ENCODE measurements at places on chromosomes 5 and 9.

DNA sequence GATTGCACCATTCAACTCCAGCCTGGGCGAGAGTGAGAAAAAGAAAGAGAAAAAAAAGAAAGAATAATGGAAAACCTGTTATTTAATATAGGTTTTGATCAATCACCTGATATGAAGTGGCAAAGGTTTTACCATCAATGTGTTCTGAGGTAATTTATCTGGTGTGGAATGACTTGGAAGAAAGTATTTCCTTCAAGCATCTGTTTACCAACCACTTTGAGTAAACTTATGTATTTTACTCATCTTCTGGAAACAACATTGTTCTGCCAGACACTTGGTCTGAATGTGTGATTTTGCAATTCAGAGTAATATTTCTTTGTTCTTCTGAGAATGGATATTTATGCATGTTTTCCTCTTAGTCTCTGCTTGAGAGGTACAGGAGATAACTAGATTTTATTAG is 24.3 kb downstream of the KIF2A start:
- DNase-seq = no peak

DNA sequence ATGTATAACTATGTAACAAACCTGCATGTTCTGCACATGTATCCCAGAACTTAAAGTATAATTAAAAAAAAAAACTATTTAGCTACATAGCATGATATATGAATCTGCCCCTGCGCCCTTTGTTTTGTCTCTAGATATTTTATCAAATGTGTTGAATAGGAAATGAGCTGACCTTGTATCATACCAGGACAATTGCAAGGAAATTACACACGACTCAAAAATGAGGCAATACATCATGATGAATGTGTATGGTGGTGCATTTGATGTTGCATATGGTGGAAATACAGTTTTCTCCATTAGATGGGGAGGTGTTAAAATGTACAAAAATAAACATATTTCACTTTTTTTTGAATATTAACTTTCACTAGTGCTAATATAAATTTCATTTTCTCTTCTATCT is 28.6 kb upstream of the CEP78 start:
- DNase-seq = no peak

GRCh38 chr9:32991897-32992594 is 9.4 kb downstream of the APTX start:
- DNase-seq = no peak

- no peak for DNase-seq
These were observed 335 bp downstream of the GALNT12 start for GRCh38 chr9:98807814-98808195.

DNA sequence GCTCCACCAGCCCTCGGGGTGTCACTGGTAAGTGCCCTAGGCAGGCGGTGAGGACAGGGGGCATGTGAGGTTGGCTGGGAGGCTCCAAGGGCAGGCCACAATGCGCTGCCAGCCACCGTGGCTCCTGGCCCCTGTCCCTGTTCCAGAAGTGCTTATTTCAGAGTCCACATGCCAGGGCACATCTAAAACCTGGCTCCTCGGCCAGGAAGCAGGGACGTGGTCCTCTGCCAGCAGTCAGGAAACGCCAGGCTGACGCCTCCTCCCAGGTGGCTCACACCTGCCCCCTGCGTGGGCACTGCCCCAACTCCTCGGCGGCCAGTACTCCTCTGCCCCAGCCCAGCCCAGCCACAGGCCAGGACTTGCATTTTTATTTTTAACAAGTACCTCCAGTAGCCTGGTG is 68.5 kb downstream of the SECISBP2 start:
- no peak for DNase-seq

- DNase-seq = no peak
These were observed 336.6 kb upstream of the DAB2 start for GRCh38 chr5:39761199-39761950.

DNA sequence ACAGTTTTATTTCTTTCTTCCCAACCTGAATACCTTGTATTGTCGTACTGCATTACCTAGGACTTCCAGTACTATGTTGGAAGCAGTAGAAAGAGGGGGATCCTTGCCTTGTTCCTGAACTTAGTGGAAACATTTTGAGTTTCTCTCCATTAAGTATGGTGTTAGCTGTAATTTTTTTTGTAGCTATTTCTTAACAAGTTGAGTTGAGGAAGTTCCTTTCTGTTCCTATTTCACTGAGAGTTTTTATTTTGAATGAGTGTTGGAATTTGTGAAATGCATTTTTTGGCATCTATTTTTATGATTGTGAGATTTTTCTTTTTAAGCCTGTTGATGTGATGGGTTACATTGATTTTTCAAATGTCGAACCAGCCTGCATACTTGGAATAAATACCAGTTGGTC is 49.0 kb downstream of the FSD1L start:
- no peak for DNase-seq

DNA sequence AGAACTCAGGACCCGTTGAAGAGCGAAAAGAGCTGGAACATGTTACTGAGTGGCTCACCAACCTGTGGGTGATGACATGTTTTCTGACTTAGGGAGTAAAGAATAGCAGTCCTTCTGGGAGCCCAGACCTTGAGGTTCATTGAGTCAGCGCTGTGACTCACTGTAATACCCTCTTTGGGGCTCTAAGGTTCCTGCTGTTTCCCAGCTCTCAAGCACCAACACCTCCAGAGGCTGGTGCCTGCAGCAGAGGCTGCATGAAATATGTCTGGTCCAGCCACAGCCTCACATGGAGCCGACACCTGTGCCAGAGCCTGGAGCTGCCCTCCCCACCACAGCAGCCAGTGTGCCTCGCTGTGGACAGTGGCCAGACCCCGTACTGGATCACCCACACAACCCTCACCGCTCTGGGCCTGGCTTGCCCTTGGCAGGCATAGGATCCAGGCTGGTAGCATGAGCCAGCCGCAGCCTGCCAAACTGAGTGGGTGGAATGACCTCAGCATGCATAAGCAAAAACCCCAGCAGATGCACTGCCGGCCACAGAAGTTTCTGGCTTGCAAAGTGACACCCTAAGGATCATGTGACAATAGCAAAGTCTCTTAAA is 143.5 kb upstream of the MRPS30 start:
- DNase-seq = peak; percentile 87

DNA sequence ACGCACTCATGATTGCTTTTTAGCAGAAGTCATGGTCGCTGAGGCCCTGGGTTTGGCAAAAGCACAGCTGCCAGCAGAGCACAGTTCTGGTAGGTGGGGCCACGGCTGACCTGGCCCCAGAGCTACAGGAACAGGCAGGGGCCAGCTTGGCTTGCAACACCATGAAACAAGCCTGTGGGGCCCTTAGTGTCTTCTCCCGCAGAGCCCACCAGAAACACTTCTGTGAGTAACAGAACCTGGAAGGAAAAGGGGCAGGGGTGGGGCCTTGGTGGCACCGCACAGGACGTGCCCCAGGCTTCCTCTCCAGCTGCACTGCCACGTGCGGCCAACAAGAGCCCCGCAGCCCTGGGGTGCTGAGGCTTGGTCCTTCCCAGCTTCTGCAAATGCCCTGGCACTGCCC is 4.8 kb downstream of the ASB6 start:
- DNase-seq = no peak

DNA sequence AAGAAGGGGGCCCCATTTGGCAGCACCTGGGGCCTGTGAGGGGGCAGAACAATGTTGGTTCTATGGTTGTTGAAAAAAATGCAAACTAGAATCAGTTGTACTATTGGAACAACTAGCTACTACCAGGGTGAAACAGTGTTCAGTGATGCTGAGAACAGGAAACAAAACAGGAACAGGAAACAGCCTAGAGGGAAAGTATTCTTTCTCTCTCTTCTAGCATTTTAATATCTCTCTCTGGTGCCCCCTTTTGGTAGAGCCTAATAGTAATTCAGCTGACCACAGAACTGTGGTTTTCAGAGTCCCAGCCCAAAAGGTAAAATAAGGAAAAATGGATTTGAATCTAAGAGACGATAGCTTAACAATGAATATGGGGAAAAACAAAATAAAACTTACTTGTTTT is 138.0 kb upstream of the KCNN2 start:
- no peak for DNase-seq

GRCh38 chr5:179239256-179240135 is 105.8 kb downstream of the ADAMTS2 start:
- no peak for DNase-seq

- peak; percentile 84 for DNase-seq
These were observed 38.8 kb downstream of the NFX1 start for GRCh38 chr9:33329117-33329563.

GRCh38 chr9:116134975-116135374 is 18.6 kb upstream of the PAPPA start:
- DNase-seq = no peak

DNA sequence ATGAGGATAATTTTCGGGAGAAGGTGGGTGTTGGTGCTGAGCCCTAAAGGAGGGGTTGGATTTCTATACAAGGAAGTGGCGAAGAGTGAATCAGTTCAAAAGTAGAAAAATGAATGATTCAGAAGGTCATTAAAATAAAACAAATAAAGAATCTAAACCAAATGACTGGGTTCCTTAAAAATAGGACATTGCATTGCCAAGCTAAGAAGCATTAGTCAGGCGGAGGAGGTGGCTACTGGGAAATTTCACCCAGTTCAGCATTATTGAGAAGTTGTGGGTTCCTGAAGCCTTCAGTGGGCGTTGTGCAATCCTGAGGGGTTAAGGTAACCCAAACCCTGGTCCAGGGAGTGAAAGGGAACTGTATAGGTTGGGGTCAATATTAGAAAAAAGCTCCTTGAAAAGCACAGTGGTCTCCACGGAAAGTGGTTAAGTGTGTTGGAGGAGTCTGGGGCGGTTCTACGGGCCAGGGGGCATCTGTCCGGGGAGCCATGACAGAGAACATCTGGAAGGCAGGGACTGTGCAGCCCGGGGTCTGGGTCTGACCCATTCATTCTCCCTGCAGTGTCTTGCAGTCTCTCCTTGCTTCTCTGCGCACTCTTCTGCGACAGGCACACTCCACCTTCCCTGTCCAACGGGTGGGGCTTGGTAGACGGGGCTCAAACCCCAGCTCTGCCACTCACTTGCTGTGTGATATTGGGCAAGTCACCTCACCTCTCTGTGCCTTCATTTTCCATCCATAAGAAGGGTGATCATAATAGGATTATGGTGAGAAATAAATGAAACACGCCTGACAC is 27.6 kb upstream of the DUSP1 start:
- peak; percentile 47 for DNase-seq

DNA sequence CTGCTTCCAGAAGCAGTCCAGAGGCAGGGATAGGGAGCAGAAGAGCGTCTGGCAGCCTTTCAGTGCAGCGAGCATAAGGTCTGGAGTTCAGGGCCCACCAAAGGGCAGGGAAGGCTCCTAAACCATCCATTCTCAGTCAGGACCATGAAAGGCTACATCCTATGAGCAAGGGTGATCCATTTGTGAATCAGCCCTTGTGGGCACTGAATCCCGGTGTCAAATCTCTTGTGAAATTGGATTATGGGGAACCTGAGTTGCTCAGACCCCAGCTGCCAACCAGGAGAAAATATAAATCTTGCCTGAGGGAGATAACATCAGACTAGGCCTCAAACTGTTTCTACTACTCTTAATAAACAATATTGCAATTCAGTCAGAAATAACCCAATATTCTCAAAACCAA is 204.4 kb downstream of the SYK start:
- DNase-seq = no peak

- DNase-seq = no peak
These were observed 318.9 kb upstream of the RIOK2 start for GRCh38 chr5:97501965-97502305.

DNA sequence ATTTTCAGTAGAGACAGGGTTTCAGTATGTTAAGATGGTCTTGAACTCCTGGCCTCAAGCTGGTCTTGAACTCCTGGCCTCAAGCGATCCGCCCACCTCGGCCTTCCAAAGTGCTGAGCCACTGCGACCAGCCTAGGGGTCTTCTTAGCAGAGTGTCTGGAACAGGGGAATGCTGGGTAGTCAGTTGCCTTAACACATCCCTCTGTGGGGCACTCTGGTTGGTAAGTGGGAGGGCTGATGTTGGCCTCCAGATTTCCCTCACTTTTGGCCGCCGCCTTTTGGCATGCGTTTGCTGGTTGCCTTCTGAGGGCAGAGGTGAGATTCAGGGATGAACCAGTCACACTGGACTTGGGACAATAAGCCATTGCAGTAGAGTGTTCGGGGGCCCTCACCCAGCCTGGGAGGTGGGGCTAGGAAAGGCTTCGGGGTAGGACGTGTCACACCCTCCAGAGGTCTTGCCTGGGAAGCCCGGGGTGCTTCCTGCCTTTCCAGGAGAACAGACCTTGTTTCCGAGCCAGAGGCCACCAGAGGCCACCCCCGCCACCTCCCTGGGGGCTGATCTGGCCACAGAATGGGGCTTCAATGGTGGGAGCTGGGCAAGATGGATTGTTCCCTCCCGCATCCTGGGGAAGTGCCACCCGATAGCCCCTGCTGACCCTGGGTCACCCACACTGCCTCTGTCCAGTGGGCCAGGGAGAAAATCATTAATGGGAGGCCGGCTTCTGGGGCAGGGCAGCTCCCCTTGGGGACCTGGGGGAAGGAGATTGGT is 13.3 kb downstream of the FGF18 start:
- DNase-seq = no peak

DNA sequence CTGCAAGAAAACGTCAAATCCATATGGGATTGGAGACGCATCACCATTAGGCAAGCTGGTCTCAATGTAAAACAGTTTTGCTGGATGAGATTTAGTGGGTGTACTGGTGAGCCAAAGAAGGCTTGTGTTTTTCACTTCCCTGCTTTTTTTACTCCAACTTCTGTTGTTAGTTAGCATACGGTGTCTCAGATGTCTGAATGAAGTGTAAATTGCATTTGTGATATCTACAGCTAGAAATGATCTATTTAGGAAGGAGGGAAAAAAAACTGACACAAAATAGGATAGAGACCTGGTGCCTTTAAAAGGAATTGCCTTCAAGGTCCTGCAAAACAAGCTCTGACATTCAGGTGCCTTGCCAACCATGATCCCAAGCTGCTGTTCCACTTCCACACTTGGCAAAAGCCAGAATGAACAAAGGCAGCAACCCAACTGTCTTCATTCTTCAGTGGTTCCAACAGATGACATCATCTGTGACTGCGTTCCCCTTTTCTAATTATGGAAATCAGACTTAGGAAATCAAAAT is 104.2 kb upstream of the RAI14 start:
- no peak for DNase-seq

DNA sequence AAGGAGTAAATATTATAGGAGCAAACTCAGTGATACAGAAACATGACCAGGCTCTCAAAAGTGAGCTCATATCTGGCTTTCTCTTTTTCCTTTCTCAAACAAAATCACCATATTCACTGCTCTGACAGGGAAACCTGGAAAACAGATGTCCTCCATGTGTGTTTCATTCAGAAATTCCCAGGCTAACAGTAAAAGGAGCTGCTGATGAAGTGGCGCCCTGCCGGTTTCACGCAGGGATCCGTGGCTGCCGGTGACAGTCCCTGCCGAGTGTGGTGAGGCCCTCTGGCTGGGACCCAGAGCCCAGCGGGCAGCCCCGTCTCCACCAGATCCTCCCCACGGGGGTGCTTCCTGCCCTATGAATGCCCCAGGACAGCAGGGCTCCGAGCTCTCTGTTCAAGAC is 208.1 kb downstream of the GNA14 start:
- peak; percentile 29 for DNase-seq

GRCh38 chr5:122454541-122454940 is 142.5 kb downstream of the SNCAIP start:
- DNase-seq = no peak

- peak; percentile 26 for DNase-seq
These were observed 42.8 kb downstream of the NRG2 start for GRCh38 chr5:140000332-140000731.

GRCh38 chr5:172638209-172638768 is 2.8 kb upstream of the NEURL1B start:
- no peak for DNase-seq

- DNase-seq = no peak
These were observed 181.9 kb upstream of the SEMA6A start for GRCh38 chr5:116756531-116756930.

All from myocyte (in vitro differentiated cells).